ENCODE measurements at places on chromosomes 2 and 18. TPM values are rescaled to one million over a fixed set of nuclear protein-coding genes. Genes with fewer than 3 reads are reported as not detected.

DNA sequence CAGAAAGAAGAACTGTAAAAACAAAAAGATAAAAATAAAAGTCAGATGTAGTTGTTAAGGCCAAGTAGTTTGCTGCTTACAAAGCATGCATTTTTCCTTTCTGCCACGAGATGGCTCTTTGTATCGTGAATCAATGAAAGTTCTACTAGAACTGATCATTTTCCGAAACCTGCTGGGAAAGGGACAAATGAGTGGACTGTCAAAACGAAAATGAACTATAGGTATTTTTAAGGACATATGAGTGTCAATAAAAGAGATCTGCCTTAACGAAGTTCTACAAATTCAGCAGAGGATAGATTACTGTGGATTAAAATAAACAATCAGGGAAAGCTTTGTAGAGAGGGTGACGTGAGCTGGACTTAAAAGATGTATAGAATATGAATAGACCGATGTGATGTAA, 15.0 kb upstream of the ELOA2 start:
- H3K4me1 ChIP-seq: no peaks in the 10 kb centered on the region
- no peak overlapping the region for H3K4me3 ChIP-seq
- H3K27ac ChIP-seq: no peak overlapping the region
- DNase-seq: no peak
- no peaks in the 10 kb centered on the region for H3K27me3 ChIP-seq

- no peak overlapping the region for H3K27ac ChIP-seq
- no peaks in the 10 kb centered on the region for H3K27me3 ChIP-seq
- no peaks in the 10 kb centered on the region for H3K36me3 ChIP-seq
These were observed 44.5 kb upstream of the COPS8 start for GRCh38 chr2:237041231-237041630.

GRCh38 chr2:150215041-150215440, 272.4 kb downstream of the RND3 start:
- no peaks in the 10 kb centered on the region for H3K36me3 ChIP-seq
- H3K4me3 ChIP-seq: no peak overlapping the region
- H3K4me1 ChIP-seq: no peaks in the 10 kb centered on the region
- H3K27ac ChIP-seq: no peak overlapping the region
- H3K27me3 ChIP-seq: no peaks in the 10 kb centered on the region

- peaks cover 35% of the 10 kb centered on the region for H3K4me1 ChIP-seq
- H3K36me3 ChIP-seq: no peaks in the 10 kb centered on the region
- DNase-seq: no peak
- no peak overlapping the region for H3K4me3 ChIP-seq
These were observed 6.0 kb downstream of the SEPTIN10 start for GRCh38 chr2:109607766-109608165.

- no peaks in the 10 kb centered on the region for H3K27me3 ChIP-seq
- no peak overlapping the region for H3K27ac ChIP-seq
- no peak overlapping the region for H3K4me3 ChIP-seq
These were observed 68.9 kb downstream of the CERS6 start for GRCh38 chr2:168525020-168525419.

Gene TUBA4B
- total RNA-seq: not detected

Gene FAM136A
- 25.7 TPM for total RNA-seq

Gene HSPD1
- total RNA-seq: 577 TPM

- H3K27me3 ChIP-seq: no peaks in the 10 kb centered on the region
- H3K4me3 ChIP-seq: no peak overlapping the region
- no peak overlapping the region for H3K27ac ChIP-seq
- H3K36me3 ChIP-seq: no peaks in the 10 kb centered on the region
- DNase-seq: no peak
- H3K4me1 ChIP-seq: no peaks in the 10 kb centered on the region
These were observed 8.1 kb downstream of the MBP start for GRCh38 chr18:77124452-77124922.

DNA sequence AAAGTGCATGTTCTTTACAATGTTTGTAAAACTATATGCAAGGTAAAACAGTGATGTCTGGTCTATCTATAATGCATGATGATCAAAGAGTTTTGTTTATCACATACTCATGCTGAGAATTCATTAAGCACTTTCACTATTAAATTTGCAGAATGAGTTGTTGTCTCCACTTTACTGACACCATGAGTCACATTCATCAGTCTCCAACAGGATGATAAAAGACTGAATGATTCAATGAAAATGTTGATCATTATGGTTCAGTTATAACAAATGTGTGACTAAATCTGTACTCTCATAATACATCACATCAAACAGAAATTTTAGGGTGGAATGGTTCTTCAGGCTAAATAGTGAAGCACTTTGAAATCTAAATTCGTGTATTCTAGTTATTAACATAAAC, 129.0 kb downstream of the ERBB4 start:
- H3K36me3 ChIP-seq: no peaks in the 10 kb centered on the region
- DNase-seq: no peak
- no peak overlapping the region for H3K4me3 ChIP-seq
- H3K27ac ChIP-seq: no peak overlapping the region

Gene TUBA3E
- total RNA-seq: not detected

DNA sequence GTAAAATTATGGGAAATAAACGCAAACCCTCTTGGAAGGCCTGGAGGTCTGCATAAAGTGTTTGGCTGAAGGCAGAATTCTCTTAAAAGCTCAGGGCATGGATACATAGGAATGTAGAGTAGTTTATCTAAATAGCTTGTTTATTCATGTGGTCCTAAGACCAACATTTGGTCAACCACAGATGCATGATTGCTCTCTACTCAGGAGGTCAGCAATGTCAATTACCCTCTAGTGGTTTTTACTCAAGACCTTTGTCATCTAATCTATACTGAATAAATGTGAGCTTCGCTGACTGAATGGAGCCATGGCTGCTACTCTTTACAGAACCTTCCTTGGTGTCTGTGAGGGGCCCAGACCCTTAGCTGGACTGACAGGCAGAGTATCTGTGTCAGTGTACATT, 139.8 kb downstream of the ATL2 start:
- no peaks in the 10 kb centered on the region for H3K4me1 ChIP-seq
- no peaks in the 10 kb centered on the region for H3K27me3 ChIP-seq
- no peaks in the 10 kb centered on the region for H3K36me3 ChIP-seq
- no peak overlapping the region for H3K27ac ChIP-seq

Gene VWC2L
- total RNA-seq: not detected

DNA sequence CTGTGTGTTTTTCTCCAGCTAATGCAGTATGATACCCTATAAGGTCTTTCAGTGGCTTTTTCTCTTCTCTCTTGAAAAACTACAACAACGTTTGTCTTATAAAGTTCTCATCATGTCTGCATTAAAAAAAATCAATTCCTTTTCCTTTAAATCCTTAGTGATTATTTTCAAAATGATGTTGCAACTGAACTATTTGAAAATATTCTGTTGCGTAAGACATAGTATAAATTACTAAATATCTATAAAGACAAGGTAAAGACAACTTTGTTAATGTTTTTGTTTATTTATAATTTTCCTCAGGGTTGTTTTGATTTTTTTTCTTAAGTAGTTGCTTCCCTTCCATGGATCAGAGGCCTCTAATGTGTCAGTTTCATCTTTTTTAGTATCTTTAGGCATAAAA, 21.2 kb downstream of the PARD3B start:
- H3K4me1 ChIP-seq: peaks cover 5% of the 10 kb centered on the region

- H3K27me3 ChIP-seq: no peaks in the 10 kb centered on the region
- H3K4me1 ChIP-seq: no peaks in the 10 kb centered on the region
- H3K36me3 ChIP-seq: no peaks in the 10 kb centered on the region
- no peak overlapping the region for H3K27ac ChIP-seq
- no peak overlapping the region for H3K4me3 ChIP-seq
- DNase-seq: no peak
These were observed 2.5 kb upstream of the MREG start for GRCh38 chr2:216015722-216016464.

- no peak for DNase-seq
- H3K4me1 ChIP-seq: no peaks in the 10 kb centered on the region
- H3K27me3 ChIP-seq: no peaks in the 10 kb centered on the region
- no peak overlapping the region for H3K27ac ChIP-seq
- no peaks in the 10 kb centered on the region for H3K36me3 ChIP-seq
These were observed 464.1 kb upstream of the CRIM1 start for GRCh38 chr2:35891528-35891927.

- H3K27me3 ChIP-seq: peaks cover 3% of the 10 kb centered on the region
- DNase-seq: peak; percentile 5
- no peak overlapping the region for H3K27ac ChIP-seq
- no peaks in the 10 kb centered on the region for H3K4me1 ChIP-seq
- no peak overlapping the region for H3K4me3 ChIP-seq
These were observed 75.9 kb downstream of the TXNL1 start for GRCh38 chr18:56562479-56562878.

- no peaks in the 10 kb centered on the region for H3K36me3 ChIP-seq
- H3K27me3 ChIP-seq: no peaks in the 10 kb centered on the region
- H3K27ac ChIP-seq: no peak overlapping the region
- no peak overlapping the region for H3K4me3 ChIP-seq
- DNase-seq: no peak
- no peaks in the 10 kb centered on the region for H3K4me1 ChIP-seq
These were observed 74.8 kb upstream of the SLC66A3 start for GRCh38 chr2:11080253-11081115.

DNA sequence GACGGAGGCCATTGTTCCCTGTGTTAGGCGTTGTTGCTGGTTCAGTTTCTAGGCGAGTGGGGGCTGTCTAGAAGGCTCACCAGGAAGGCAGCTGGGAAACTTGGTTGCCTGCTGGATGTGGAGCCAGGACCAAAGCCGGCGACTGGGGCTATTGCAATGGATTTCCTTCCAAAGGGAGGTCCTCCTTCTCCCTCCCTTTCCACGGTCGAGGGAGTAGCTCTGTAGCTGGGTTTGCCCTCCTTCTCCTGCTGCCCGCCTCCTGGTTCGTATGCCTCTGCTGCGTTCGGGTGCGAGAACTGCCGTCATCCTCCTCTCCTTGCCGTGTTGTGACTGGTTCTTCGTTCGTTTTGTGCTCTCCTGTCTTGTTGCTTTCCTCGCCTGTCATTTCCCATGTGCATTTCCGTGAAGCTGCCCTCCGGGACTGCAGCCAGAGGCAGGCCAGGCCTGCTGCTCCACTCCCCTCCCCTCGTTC, 203.4 kb downstream of the NEDD4L start:
- H3K27ac ChIP-seq: no peak overlapping the region
- H3K27me3 ChIP-seq: no peaks in the 10 kb centered on the region
- DNase-seq: no peak
- H3K4me1 ChIP-seq: no peaks in the 10 kb centered on the region

All from adrenal gland (tissue), 19 donors.